ENCODE measurements at places on chromosomes 7 and 10. TPM values are rescaled to one million over a fixed set of nuclear protein-coding genes. Genes with fewer than 3 reads are reported as not detected.

GRCh38 chr10:90560331-90560730 lies 297.5 kb downstream of the HTR7 start:
- DNase-seq = no peak

TMEM196 gene
- not detected for total RNA-seq

ZNF775 gene
- 0.58 TPM for total RNA-seq

HEPACAM2 gene
- total RNA-seq = not detected

DNA sequence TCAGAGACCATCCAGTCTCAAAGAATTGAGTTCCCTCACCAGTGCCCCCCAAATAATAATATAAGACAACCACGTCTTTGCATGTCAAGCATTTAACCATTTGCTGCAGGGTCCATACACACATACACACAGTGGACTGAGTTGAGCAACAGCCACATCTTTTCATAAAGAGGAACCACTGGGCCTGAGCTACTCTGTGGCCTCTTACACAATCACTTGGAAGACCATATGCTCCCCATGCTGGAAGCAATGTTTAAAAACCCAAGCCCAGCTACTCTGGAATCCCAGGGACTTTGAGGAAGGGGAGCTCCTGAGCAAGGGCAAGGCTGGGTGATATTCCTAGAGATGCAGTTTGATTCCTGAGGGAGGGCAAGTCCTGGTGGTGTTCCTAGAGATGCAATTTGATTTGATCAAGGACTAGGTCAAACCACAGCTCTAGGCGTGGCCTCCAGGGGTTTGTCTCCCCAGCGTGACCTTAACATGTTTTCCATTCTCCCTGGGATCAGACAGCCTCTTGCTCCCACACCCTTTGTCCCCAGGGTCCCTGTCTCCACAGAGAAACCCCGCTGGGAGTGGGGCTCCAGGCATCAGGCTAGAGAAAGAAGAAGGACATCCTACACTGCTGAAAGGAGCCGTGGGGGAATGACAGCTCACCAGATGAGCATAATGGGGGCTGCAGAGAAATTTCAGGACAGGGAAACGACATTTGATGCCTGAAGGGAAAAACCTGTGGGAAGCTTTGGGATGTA lies 376.2 kb upstream of the MGMT start:
- no peak for DNase-seq

GRCh38 chr7:78279032-78279431 lies 480.5 kb downstream of the PHTF2 start:
- no peak for DNase-seq

DNA sequence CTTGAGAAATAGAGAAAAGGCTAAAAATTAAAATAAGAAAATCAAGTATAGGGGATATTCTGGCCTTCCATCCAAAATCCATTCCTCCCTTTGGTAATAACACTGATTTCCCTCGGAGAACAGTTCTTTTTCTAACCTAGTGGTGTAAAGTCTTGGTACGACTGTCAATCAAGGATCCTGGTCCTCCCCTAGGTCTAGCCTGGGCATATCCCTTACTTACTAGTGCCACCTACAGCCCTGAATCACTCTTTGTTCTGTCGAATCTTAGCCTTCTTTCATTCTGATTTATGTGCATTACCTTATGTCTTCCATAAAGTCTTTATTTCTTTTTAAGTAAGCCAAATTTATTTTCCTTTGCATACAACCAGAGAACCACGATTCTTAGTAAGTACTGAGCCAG lies 298.7 kb upstream of the LRRTM3 start:
- no peak for DNase-seq

- no peak for DNase-seq
Observed at GRCh38 chr10:97740613-97741012, 3.7 kb downstream of the ZFYVE27 start.
